AG09309 (cell line): ENCODE measurements at places on chromosomes 4 and X.

- no peak for DNase-seq
These were observed 763.5 kb upstream of the FRG1 start for GRCh38 chr4:189177130-189177529.

- DNase-seq, result no peak
These were observed 12.9 kb upstream of the COL25A1 start for GRCh38 chr4:109315341-109315740.

- peak; percentile 82 for DNase-seq
These were observed 119.5 kb upstream of the LIMCH1 start for GRCh38 chr4:41418444-41418843.

- DNase-seq, result no peak
These were observed 17.6 kb downstream of the BLOC1S4 start for GRCh38 chr4:6733358-6734164.

DNA sequence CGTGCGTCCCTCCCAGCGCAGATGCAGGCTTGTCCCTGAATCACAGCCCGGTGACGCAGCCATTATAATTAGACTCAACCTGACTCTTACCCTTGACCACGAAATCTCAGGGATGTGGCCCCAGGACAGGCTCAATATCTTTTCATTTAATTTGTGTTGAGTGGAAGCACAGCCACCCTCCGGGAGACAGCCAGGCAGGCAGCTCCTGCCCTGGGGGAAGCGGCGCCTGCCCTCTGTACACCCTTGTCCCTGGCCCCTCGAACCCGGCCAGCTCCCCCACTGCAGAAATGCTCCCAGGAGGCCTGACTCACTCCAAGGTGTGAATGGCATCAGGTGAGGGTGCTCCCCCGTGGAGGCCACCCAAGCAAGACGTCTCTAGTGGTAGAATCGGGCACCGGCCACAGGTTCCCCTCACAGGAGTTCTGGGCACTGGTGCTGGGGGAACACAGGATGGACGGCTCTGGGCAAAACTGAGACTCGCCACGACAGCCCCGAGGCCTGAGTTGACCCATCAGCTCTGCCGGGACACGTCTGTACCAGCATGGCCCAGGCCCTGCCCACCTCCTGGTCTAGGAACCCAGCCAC, 2.7 kb downstream of the CPLX1 start:
- no peak for DNase-seq

DNA sequence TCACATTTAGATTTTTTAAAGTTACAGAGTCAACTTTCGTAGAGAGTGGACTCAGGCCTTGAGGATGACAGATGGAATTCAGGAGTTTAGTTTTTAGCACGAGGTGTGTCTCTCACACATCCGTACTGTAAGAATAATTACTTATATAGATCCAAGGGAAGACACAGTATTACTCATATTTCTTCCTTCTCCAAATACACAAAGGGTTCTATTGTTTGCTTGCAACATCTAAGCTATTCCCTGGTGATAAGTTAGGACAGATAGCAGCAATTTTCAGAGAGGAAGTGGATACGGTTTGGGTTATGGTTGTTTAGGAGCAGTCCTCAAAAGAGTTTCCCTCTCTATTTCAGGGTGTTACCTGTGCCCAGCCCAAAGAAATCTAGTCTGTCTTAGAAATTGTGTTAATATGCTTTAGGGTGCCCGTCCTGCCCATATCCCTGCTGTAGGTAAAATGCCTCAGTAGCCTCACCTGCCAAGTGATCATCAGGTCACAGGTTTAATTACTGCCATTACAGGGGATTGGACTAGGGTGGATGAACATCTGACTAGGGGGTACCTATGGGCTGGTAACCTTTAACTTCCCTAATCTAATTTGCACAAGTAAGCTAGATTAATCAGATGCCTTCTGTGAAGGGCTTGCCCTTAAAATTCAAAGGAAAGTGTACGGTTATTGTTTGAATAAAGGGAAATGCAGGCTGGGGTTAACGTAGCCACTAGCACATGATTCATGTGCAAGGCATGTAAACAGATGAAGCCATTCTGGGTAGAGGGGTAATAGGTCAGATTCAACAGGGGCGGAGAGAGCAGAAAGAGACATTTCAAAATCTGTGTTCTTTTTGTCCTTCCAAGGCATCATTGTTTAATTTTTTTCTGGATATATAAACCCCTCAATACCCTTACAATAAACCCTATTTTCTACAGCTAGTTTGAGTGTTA, 8.7 kb upstream of the PPP3CA start:
- DNase-seq, result peak; percentile 46

- DNase-seq, result no peak
These were observed 17.5 kb downstream of the CFAP99 start for GRCh38 chr4:2436301-2436700.

DNA sequence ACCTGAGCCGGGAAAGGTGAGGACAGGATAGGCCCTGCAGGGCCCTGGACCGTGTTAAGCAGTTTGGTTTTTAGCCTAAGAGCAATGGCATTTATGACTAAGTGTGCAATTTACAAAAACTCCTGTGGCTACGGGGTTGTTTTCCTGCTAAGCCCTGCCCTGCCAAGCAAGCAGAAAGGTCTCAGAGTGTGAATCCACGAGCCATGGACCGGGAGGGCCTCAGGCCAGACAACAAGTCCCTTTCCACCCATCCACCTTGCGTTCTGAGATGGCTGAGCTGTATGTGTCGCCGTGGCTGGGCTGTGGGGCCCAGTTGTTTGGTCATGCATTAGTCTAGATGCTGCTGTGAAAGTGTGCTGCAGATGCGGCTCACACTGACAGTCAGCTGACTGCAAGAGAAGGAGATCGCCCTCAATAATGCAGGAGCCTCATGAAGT, 33.9 kb upstream of the AFAP1 start:
- peak; percentile 45 for DNase-seq

GRCh38 chrX:136710325-136710951, 62.5 kb downstream of the CD40LG start:
- no peak for DNase-seq

DNA sequence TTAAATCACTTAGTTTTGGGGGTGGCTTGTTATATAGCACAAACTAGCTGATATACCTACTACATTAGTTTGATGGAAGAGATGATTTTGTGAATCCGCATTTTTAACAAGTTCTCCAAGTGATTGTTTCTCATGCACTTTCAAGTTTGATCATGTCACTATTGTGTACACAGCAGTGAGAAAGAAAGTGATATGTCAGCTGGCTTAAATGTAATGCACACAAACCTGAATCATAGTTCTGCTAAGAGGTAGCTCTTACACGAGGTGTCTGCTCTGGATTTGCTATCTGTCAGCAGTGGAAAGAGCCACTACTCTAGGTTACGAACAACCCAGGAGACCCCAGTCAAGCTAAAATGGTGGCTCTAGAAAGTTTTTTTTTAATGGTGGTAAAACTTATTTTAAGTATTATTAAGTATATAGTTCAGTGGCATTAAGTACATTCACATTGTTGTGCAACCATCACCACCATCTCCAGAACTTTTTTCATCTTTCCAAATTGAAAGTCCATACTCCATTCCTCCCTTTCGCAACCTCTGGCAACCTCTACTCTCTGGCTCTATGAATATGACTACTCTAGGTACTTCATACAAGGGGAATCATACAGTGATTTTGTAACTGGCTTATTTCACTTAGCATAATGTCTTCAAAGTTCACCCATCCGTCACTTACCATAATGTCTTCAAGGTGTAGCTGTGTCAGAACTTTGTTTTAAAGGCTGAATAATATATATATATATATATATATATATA, 147.3 kb downstream of the HS6ST2 start:
- no peak for DNase-seq

- no peak for DNase-seq
These were observed 10.0 kb downstream of the FAM184B start for GRCh38 chr4:17771284-17771908.

- DNase-seq, result peak; percentile 80
These were observed 205.9 kb upstream of the GALNT7 start for GRCh38 chr4:172962564-172963353.

- DNase-seq, result no peak
These were observed 45.2 kb upstream of the DCLK2 start for GRCh38 chr4:150033081-150033480.

- DNase-seq, result no peak
These were observed 2.4 kb downstream of the RHOH start for GRCh38 chr4:40199179-40199670.

DNA sequence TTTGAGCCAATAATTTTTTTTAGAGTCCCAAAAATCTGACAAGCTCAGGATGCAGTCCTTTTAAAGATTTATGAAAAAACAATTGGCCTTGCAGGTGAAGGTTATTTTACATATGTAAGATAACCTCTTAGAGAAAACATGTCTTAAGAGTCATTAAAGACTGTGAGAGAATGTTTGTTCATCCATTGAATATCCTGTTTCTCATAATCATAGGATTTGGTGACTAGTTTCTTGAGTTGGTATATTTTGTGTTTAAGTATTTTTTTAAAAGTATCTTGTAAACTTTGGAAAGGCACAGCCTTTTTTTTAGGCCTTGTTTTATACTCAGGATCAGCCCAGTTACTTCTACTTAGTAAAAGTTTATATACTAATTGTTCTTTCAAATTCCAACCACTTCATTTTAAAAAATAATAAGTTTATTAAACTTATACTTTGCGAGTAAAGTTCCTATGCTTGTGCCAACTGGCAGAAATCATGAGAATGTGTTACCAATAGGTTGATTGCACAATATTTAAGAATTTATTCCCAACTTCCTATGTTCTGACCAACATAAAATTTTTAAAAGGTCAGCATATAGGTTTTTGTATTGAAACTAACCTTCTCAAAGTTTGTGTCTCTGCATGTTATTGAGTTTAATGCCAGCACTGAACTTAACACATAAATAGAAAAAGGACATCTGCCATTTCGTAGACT, 40.0 kb upstream of the ARSJ start:
- DNase-seq, result no peak

DNA sequence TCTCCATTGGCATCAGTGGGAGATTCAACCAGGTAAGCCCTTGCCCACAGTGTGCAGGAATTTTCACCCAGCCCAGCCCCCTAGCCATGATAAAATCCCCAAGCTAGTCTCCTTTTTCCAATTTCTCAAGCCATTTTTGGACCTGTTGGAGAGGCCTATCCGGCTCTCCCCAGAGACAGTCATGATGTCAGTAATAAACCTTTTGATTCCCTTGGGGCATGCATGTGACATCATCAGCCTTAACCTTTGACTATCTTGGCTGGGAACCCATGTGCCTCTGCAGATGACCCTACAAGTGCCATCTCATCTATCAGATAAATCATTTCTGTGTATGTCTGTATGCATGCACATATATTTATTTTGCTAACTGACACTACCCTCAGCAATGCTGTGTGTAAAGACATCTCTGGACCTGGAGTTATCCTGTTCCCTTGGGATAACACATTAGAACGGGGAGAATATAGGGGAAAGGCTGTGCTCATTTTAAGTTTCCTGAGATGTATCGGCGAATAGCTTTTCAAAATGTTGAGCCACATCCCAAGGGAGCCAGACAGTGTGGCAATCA, 51.0 kb downstream of the CYTL1 start:
- no peak for DNase-seq

GRCh38 chrX:48645669-48646068, 37.9 kb upstream of the WAS start:
- no peak for DNase-seq

- DNase-seq, result no peak
These were observed 177.1 kb downstream of the CBR4 start for GRCh38 chr4:168832763-168833575.

- no peak for DNase-seq
These were observed 67.3 kb downstream of the FBXO8 start for GRCh38 chr4:174215961-174216680.

- no peak for DNase-seq
These were observed 92.5 kb downstream of the PPEF1 start for GRCh38 chrX:18799911-18800310.

DNA sequence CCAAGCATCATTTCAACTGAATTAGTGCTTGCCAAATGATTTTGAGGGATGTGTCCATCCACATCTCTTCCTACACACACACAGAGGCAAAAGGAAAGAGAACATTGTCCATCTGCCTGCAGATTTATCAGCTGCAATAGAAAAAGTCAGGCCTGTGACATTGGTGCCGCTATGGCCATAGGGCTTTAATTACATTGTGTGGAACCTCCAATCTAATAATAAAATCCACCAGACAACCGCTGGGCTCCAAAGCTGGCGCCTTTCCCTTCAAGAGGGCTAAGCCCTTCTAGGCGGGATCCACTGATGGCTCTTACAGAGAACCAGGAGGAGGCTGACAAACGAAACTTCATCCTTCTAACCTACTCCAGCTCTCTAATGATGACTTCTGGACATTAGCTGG, 60.6 kb downstream of the PHOX2B start:
- no peak for DNase-seq

- no peak for DNase-seq
These were observed 17.8 kb downstream of the PSAPL1 start for GRCh38 chr4:7416745-7417432.

DNA sequence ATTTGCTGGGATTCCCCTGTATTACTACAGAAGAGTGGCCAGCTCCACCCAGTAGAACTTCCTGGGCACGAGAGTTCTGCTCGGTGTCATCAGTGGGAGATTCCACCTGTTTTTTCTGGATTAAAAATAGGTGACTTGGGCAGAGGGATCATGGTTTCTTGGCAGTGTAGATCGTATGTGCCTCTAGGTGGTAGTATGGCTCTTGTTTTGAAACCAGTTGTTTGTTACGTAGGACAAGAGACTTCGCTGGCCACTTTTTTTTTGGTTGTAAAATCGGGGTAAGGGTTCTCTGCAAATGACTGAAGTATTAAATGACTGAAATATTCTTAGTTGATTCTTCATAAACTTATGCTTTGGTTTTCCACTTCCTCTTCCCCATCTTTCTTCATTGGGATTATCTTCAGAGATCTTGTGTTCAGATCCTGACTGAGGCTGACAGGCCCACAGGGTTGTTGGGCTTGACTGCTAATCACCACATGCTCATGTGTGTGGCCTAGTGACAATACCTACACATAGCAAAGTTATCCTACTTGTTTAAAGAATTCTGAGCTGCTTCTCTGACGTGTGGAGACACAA, 43.8 kb upstream of the WDR1 start:
- DNase-seq, result no peak

- DNase-seq, result no peak
These were observed 586.2 kb downstream of the RAB28 start for GRCh38 chr4:12897954-12898353.

- DNase-seq, result no peak
These were observed 355.0 kb downstream of the PPP1R2C start for GRCh38 chrX:42422961-42423360.

DNA sequence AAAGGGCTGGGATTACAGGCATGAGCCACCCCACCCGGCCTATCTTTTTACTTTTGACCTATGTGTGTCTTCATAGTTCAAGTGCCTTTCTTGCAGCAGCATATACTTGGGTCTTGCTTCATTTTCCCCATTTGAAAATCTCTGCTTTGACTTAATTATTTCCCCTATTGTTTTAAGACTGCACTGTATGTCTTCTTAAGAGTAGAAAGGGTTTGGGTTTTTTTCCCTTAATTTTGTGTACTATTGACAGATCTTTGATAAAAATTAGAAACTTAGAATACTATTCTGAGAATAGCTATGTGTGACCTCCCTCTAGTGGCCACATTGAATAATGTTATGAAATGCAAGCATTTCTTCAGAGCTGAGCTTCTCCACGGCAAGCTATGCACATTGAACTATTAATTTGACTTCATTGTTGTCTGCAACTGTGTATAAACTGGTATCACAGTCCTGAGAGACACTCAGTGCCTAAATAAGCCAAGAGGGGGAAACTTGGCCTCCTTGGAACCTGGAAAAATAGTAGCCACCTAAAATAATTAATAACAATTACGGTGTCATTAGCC, 8.7 kb upstream of the SLC25A4 start:
- peak; percentile 10 for DNase-seq

GRCh38 chr4:14400307-14400706, 602.0 kb upstream of the CPEB2 start:
- DNase-seq, result no peak

GRCh38 chr4:23388699-23389395, 501.0 kb downstream of the PPARGC1A start:
- DNase-seq, result no peak

- no peak for DNase-seq
These were observed 101.5 kb upstream of the MAML3 start for GRCh38 chr4:140255467-140255866.
